ENCODE measurements at places on chromosomes 1 and 21.

DNA sequence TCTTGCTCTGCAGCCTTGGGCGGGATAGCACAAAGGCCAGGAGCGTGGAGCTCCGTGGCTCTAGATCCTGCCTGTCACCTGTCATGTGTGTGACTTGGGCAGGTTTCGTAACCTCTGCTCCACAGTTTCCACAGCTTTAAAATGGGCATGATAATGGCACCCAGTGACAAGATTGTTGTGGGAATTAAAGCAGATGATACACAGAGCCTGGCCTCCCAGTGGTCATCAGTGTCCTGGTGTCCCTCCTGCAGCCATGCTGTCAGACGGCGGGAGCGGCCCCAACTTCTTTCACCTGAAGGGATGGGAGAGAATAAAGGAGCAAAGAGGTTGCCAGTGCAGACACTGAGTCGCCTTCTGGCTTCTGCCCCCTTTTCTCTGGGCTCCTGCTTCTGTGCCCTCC lies 61.5 kb downstream of the SLC37A1 start:
- DNase-seq, result no peak

- DNase-seq, result no peak
These were observed 133.8 kb downstream of the ZSCAN20 start for GRCh38 chr1:33606272-33606671.

DNA sequence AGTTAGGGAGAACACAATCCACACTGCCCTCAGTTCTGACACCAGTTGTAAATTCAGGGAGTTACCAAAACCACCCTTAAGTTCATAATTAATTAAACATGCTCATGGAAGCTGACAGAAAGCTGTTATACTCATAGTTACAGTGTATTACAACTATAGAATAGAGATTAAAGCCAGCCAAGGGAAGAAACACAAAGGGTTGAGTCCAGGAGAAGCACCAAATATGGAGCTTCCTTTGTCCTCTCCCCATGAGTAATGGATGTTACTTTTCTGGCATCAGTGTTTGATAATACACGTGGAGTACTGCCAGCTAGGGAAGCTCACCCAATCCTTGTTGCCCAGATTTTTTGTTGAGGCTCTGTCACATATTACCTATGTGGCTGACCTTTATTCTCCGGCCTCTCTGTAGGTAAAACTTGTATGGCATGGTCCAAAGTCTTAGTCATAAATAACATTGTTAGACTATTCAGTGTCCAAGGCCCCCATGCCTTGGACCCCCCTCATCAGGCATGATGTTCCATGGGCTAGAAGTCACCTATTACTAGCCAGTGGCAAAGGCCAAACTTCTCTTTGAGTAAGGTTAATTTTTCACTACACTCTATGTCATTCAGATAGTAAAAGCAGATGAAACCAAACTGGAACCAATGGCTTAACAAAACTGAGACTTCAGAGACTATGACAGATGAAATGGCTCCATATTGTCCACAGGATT lies 175.7 kb downstream of the GPR52 start:
- no peak for DNase-seq

- DNase-seq, result no peak
These were observed 28.5 kb upstream of the KCNA2 start for GRCh38 chr1:110634455-110635311.

DNA sequence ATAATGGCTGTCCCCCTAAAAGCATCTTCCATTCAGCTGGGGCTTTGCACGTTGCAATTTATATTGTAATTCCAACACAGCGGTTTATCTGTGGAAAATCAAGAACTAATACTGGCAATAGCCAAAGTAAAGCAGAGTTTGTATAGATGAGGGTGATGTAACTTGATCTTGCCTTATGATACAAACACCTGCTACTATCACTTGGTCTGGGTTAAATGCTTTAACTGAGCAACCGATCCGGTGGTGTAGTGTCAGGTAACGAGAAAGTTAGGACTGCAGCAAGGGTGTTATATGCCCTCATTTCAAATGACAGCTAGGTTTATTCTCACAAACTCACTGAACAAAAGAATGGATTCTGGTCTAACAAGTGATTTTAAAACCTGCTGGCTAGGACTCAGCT lies 47.3 kb upstream of the PLPPR4 start:
- DNase-seq, result no peak

GRCh38 chr1:71656902-71657301 lies 576.1 kb upstream of the ZRANB2 start:
- DNase-seq, result no peak

DNA sequence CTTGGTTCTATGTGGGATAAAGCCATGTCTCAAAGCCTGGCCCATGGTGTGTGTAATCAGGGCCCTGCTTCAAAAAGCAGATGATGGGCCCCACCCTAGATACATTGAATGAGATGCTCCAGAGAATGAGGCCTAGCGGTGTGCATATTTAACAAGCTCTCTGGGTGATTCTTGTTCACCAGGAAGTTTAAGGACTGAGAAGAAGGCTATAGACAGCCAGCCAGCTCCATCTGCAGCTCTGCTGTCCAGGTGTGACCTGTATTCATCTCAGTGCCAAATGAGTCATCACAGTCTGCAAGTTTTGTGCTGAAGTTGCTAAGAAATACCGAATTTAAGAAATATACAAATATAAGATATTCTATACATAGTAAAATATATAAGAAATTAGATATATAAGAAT lies 182.0 kb upstream of the RUNX1 start:
- no peak for DNase-seq

DNA sequence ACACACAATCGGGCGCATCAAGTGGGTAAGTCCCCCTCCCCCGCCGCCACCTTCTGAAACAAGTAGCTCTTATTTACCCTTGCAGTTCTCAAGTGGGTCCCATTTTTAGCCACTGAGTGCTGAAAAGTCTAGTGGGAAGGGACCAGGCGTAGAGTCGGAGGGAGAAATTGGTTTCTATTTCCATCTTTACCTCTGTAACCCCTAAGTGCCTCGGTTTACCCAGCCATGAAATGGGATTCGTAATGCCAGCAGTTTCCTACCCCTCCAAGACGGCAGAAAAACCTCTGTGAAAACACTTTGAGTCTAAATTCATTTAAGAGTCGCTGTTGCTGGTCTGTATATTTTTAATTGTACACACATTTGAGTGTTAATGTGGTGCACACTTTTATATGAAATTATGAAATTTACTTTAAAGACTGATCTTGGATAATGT lies 928 bp downstream of the TLCD4 start:
- peak; percentile 16 for DNase-seq

DNA sequence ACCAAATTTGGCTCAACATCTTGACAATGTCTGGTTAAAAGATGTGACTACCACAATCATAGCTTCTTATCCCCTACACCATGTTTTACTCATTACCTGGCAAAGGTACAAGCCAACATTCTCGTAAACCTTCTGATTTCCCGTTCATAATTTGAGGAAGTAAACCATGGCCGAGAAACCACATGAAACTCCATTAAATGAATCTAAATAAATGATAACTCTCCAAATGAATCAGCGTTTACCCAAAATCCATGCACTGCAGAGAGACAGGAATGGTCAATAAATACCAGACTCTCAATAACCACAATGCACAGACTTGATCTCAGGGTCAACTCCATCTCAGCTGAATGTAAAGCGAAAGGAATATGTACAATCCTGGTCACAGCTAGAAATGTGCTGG lies 125.2 kb downstream of the TYW3 start:
- DNase-seq, result no peak

DNA sequence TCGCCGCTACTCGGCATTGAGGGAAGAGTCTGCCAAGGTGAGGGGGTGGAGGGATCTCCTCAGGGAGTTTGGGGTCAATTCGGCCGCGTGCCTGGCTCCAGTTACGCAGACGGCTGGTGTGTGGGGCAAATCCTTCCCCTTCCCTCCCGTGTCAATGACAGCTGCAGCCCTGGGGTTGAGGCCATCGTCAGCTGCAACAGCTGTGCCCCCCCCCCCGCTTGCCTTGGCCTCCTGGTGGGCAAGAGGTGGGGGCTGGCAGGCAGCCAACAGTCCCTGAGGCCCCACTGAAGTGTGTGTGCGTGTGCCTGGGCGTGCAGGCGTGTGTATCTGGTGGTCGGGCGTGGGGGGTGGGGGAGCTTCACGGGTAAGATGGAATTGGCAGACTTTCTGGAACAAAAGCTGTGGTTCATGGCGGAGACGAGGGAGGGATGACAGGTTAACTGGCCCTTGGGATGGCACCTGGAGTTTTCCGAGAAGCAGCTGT lies 25.6 kb downstream of the PPFIA4 start:
- DNase-seq, result peak; percentile 62

DNA sequence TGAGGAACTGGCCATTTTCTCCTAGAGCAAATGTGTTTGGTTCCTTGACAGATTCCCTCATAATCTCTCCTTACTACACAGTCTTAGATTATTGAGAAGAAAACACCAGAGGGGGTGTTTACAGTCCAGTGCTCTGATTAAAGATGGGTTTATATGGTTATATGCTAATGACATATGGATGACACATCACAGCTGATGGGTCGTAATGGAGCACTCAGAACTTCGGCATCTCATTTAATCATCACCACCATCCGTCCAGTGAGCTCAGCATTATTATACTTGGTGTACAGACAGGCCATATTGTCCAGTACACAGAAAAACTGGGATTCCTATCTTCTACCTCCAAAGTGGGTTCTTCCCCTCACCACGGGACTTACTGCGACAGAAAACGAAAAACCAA lies 22.3 kb upstream of the NR5A2 start:
- no peak for DNase-seq

GRCh38 chr1:223756806-223757700 lies 44.7 kb downstream of the CAPN2 start:
- no peak for DNase-seq

- DNase-seq, result no peak
These were observed 12.9 kb downstream of the PI4KB start for GRCh38 chr1:151314137-151314875.

GRCh38 chr1:185396126-185396525 lies 79.1 kb upstream of the IVNS1ABP start:
- no peak for DNase-seq

DNA sequence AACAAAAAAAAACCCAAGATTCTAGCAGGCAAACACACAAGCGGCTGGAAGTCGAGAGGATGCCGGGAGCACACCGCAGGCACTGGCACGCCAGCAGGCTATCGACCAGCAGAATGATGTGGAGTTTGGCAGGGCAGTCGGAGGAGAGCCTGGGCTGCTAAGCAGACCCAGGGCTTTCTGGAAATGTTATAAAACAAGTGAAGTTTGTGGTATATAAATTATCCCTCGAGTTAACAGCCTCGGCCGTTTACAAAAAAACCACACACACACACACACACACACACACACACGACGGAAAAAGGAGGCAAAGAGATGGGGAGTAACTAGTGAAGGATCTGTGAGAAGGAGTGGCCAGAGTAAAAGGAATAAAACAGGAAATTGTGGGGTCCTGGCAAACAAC lies 87.2 kb upstream of the IVNS1ABP start:
- no peak for DNase-seq

- DNase-seq, result no peak
These were observed 670.5 kb downstream of the KIF26B start for GRCh38 chr1:245825128-245825901.

DNA sequence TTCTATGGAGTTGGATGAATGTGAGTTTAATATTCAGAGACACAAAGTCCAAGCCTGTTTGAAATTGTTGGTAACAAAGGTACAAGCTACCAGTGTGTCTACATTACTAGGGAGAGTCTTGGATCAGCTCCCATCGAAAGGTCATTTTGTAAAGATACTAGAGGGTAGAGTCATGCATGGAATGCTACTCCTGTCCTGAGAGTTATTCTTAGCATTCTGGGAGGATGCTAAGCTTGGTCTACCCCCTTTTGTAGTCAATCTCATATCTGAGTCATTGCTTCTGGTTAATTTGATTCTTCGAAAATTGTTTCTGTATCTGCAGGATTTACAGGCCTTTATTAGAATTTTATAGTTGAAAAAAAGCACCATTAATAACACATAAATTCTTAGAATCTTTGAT lies 240.2 kb downstream of the ST6GALNAC3 start:
- DNase-seq, result no peak

- DNase-seq, result no peak
These were observed 31.6 kb upstream of the ARHGEF10L start for GRCh38 chr1:17507915-17508314.

- peak; percentile 36 for DNase-seq
These were observed 14.2 kb upstream of the SLC44A3 start for GRCh38 chr1:94805912-94806311.
